Natural killer cell (primary cell): ENCODE measurements at places on chromosomes 16 and 17.
A peak's percentile ranks its signal among the peaks of the same experiment; 100 is the strongest.

DNA sequence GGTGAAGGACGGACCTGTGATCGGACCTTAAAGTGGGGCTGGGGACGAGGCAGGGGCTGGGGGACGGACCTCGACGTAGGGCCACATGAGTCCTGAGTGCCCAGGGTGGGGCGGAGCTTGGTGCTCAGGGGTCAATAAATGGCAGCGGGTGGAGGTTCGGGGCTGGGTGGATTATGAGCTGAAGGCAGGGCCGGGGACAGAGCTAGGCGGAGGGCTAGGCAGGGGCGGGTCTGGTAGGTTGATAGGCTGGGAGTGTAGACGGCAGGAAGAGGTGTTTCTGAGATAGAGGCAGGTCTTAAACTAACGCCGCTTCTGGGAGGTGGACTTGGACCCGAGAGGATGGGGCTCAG, 733 bp downstream of the CHRNB1 start:
- DNase-seq, result no peak

GRCh38 chr17:61144617-61145564, 254.8 kb upstream of the TBX2 start:
- no peak for DNase-seq

DNA sequence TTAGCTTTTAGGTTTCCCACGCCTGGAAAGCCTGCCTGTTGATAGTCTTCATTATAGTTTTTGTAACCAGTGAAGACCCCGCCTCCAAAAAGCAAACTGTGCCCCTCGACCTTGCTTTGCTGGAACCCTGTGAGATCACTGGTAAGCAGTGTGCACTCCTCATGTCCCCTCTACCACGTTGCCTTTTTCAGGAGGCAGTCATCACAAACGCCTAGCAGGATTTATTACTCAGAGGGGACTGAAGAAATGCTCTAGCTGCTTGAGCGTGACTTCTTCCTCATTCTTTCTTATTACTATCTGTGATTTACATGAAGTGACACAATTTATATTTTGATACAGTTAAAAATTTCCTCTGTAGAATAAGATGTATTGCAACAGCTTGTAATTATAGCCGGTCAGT, 6.5 kb upstream of the KRTAP3-1 start:
- DNase-seq, result no peak

DNA sequence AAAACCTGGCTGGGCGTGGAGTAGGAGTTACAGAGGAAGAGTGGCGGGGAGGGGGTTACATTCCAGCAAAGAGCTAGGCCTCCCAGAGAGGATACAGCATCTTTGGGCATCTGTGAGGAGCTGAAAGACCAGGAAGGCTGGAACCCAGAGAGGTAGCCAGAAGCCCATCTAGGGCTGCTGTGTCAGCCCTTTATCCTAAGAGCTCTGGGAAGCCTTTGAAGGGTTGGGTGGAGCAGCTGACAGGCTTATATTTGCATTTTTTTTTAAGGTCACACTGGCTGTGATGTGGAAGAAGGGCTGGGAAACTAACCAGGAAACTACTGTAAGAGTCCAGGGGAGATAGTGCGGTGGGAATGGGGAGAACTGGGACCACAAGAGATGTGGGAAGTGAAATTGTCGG, 6.8 kb upstream of the CNOT1 start:
- DNase-seq, result no peak

DNA sequence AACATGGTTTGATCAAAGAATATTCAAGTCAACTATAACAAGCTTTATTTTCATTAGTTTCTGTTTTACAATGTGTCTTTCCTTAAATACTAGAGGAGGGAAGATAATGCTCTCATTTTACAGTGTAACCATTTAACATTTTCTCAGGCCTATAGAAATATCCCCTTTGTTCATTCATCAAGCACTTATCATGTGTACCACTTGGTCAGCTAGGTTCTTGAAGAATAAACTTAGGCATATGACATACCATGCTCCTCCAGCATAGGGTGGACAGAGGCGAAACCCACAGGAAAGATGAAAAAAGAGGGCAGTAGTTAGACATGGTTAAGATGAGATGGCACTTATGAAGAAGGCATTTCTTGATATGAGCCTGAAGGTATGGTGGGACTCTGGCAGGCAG, 34.0 kb upstream of the HLF start:
- DNase-seq, result no peak

GRCh38 chr17:8149419-8150193, 2.6 kb downstream of the PER1 start:
- DNase-seq, result no peak

GRCh38 chr17:43784628-43785101, 4.4 kb downstream of the CFAP97D1 start:
- DNase-seq, result no peak

- no peak for DNase-seq
Observed at GRCh38 chr16:18041864-18042834, 294.4 kb downstream of the NPIPA8 start.

DNA sequence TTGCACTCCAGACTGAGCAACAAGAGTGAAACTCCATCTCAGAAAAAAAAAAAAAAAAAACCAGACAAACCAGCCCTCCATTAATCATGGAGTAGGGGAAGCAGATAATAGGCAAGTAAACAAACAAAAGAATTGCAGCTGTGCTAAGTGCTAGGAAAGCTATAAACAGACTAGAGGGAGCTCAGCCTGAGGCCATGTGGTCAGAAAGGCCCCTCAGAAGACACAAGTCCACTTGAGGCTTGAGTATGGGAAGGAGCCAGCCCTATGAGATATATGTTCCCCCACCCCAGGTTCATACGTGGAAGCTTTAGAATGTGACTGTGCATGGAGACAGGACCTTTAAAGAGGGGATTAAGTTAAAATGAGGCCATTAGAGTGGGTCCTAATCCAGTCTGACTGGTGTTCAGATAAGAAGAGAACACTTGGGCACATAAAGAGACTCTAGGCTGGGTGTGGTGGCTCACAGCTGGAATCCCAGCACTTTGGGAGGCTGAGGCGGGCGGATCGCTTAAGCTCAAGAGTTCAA, 132.6 kb upstream of the NOL11 start:
- no peak for DNase-seq

- no peak for DNase-seq
Observed at GRCh38 chr17:63838631-63839171, 3.8 kb downstream of the SMARCD2 start.

- DNase-seq, result peak; percentile 86
Observed at GRCh38 chr17:77086433-77087010, 54.2 kb upstream of the SEC14L1 start.

- DNase-seq, result no peak
Observed at GRCh38 chr16:4685776-4686496, 7.4 kb upstream of the NUDT16L1 start.

DNA sequence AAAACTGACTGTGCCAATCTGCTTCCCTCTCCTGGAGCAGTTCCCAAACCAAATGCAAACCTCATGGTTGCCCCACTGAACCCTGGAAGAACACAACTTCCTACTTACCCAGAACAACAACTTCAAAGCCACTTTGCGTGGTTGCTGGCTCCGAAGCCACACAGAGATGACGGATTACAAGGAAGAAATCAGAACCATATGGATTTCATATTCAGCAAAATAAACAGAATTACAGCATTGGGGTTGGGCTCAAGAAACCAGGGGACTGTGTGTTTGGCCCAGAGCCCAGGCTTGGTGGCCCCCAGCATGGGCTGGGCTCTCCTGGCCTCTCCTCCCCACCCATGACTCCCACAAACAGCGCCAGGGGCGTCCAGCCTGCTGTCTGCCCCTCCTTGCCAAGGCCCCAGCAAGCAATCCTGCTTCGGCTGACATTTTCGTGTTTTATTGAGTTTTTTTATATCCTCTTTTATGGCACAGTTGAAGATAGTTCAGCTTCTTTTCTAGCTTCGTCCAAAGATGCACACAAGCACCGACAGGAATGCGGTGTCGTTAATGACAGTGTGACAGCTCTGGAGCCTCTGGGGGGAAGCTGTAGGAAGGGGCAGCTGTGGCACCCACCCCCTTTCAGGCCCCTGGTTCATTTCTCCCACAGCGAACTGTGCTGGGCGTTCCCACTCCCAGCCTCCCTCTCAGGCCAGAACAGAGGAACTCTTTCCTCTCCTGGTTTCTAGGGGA, 137.1 kb downstream of the GAS7 start:
- no peak for DNase-seq

GRCh38 chr17:310111-311010, 42.2 kb downstream of the RPH3AL start:
- DNase-seq, result no peak

- no peak for DNase-seq
Observed at GRCh38 chr17:21213638-21214014, 335 bp downstream of the TMEM11 start.

DNA sequence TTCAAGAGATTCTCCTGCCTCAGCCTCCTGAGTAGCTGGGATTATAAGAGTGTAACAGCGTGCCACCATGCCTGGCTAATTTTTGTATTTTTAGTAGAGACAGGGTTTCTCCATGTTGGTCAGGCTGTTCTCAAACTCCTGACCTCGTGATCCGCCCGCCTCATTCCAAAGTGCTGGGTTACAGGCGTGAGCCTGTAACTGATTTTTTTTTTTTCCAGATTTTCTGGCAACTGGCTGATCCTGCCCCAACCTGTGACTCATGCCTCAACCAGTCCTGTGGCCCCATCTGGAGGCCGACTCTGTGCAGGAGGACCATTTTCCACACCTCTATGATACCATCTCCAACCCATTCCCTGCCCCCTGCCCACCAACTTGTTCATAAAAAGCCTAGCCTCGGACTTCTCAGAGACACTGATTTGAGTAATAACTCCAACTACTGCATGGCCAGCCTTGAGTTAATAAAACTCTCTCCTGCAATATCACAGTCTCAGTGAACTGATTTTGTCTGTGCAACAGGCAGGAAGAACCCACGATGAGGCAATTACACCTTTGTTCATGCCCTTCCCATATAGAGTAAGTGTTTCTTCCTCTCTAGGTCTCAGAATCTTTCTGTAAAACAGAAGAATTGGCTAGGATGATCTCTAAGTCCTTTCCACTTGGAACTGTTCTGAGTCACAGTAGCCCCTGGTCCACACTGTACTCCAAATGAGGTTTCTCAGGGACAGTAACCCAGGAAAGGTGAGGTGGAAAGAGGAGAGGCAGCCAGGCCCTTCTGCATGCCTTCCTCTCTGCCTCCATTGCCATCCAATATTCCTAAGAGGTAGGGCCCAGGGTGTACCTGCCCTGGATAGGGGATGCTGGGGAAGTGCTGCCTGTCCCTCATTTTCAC, 8.8 kb upstream of the CNOT1 start:
- no peak for DNase-seq

- no peak for DNase-seq
Observed at GRCh38 chr17:73520369-73520761, 123.9 kb downstream of the SDK2 start.

- DNase-seq, result no peak
Observed at GRCh38 chr17:39240631-39241030, 14.9 kb upstream of the STAC2 start.

DNA sequence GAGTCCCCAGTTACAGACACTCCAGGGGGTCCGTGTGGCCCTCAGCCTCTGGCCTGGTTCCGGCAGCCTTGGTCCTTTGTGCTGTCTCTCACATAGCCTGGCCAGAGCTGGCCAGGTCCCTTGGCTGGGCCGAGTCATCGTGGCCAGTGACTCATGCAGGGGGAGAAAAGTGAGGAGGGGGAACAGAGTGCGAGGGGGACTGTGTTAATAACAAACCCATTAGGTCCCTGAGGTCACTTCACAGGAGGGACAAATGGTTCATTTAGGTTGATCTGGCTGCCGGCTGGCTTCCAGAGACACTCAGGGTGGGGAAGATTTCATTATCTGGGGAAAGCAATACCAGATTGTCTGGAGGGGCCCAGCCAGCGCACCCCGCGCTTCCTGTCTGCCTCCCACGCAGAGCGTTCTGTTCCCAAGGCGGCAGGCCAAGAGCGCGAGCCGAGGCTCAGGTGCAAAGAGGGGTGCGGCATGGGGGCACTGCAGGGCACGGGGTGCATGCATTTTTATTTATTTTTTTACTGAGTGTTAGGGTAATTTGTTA, 223.1 kb downstream of the SEC14L1 start:
- peak; percentile 66 for DNase-seq

DNA sequence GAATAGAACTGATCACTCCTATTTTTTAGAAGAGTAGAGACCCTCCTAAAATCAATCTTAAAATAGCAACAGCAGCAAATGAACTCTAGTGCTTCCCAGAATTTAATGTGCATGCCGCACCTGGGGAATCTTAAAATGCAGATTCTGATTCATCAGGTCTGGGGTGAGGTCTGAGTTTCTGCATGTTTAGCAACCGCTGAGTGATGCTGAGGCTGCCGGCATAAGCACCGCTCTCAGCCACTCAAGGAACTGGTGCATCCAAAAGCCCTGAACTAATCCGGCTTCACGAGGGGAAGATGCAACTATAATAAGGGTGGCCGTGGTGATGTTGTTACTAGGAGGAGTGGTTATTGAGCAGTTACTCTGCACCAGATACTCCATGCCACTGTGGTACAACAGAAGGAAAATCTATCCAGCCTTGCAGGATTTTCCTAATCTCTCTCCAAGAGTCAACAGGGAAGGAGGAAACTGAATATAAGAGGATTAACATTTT, 19.7 kb downstream of the SDK2 start:
- DNase-seq, result no peak

DNA sequence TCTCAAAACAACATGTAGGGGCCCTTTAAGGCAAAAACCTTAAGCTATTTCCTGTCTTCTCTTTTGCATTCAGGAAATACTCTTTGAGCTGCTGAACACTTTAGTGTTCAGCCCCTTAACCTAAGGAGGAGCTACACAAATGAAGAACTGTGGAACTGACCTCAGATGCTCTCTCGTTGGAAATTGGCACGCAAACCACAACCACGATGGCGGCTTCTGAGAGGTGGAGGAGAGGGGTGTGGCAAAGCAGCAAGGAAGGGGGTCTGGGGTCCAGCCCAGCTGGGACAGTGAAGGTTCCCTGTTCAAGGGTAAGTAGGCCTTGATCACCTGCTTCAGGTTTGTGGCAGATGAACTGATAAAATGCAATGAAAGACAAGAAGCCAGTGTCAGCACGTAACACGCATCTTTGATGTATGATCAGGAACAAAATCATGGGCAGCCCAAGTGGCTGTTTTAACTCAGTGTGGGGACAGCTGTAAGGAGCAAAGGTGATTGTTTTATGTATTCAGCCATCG, 291.6 kb upstream of the TNRC6C start:
- DNase-seq, result peak; percentile 91

- no peak for DNase-seq
Observed at GRCh38 chr16:84315422-84315821, 20.7 kb downstream of the WFDC1 start.
